ENCODE measurements at places on chromosomes 1 and 21.

- DNase-seq = no peak
Observed at GRCh38 chr1:29488086-29488793, 251.9 kb downstream of the PTPRU start.

DNA sequence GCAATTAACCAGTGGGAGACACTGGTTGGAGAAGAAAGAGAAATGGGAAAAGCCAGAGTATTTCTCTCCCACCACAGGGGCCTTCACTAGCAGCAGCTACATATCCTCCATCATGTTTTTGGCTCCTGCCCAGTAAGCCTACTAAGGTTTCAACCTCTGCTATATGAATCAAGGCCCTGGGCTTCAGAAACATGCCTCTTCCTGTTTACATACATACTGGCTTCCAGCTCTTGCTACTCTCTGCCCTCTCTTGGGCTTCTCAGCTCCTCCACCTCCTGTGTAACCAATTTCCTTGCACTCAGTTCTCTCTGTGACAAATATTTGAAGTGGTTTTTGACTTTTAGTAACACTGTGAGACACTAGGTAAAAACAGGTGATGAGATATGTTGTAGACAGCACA lies 80.8 kb downstream of the LRRC7 start:
- DNase-seq = no peak

DNA sequence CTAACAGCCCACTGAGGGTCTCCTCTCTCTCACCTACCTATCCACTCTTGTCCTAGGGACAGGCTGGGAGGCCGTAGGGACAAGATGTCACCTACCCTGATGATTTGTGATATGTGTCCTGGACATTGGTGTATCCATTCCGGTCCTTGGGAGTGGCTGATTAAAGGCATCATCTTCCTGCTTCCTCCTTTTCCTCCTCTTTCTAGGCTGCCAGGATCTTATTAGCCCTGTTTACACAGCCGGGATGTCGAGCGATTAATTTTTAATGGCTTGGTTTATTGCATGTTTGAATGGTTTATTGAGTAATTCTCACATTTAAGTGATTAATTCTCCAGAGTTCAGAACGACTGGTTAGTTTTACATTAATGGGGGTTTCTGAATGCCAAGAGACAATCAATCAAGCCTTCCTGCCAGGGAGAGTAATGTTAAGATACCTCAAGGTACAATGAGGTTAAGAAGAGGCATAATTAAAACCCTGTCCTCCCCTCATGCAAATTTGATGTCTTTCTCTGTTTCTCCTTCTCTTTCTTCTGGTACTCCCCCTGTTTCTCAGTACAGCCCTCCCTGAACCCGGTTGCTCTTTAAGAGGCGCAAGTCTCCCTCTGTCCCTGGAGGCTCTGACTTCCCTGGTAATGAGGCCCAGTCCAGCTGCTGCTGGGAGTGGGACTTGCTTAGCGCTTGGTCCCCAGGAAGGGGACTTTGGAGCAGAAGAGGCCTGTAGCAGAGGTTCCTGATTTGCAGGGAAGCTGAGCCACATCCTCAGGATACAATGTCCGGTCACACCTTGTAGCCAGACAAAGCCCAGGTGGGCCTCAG lies 50.9 kb downstream of the ACTL8 start:
- no peak for DNase-seq

- no peak for DNase-seq
Observed at GRCh38 chr1:23889074-23889473, 21.0 kb upstream of the FUCA1 start.

DNA sequence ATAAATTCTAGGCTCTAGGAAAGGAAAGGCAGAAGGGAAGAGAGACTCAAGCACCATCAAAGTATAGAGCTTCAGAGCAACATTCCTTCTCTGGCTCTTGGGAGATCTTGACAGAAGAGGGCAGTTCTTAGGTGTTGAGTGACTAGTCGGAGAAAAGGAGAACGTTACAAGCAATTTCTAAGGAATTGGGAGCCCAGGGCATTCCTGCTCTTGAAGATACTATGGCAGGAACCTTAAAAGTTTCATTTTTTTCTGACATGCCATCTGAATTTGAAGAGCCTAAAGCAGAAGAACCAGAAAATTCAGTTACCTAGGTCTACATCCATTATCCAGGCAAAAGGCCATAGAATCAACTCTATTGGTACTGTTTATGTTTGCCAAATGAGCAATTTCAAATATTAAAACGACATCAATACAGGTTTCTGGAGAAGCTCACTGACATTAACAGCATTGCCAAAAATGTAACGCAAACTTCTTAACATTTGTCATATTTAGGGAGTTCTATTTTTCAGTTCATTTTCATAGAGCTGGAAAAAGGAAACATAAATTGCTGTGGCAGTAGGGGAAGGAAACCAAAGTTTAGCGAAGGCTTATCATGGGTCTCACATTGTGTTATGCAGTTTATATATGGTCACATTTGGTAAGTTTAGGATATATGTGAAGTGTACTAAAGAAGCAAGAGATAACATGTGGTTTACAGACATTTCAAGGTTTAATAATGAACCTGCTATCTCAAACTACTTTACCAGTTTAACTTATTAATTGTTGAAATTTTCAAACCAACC lies 210.1 kb upstream of the NRIP1 start:
- DNase-seq = no peak

DNA sequence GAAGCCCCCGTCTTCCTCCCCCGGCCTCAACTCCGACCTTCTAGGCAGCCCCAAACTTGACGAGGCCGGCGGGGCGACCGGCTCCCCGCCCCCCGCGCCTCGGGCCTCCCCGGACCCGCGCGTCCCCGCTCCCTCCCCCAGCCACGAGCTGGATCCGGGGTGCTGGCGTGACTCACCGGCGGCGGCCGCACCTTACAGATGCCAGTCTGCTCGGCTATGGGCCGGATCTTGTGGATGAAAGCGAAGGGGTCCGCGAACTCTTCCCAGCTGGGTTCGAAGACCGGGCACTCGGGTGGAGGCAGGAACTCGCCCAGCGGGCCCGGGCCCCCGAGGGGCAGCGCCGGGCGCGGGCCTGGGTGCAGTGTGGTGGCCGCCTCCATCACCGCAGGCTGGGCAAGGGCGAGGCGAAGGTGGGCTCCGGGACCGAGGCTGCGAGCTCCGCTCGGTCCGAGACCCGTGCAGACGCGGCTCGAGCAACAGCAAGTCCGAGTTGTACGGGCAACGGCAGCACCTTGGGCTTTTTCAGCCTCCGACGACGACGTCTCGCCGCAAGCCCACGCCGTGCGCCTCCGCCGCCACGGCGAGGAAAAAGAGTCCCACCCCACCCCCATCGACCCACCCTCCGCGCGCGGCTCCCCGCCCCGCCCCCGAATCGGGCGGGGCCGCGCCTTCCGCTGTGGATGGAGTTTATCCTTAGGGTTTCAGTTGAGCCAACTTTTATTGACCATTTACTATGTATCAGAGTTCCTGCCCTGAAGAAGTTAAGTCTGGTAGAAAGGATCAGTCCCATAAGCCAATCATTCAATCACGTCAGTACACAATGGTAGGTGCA lies at the start of gene KDM5B:
Gene KDM5B (minus strand): TSS at position 496 of the 832 bp plus-strand sequence. CDS start 116 bp downstream, at position 380.
- peak; percentile 23 for DNase-seq

GRCh38 chr1:101392552-101392951 lies 155.7 kb downstream of the S1PR1 start:
- DNase-seq = no peak

GRCh38 chr1:115099693-115100050 lies 10.4 kb upstream of the TSPAN2 start:
- DNase-seq = no peak

DNA sequence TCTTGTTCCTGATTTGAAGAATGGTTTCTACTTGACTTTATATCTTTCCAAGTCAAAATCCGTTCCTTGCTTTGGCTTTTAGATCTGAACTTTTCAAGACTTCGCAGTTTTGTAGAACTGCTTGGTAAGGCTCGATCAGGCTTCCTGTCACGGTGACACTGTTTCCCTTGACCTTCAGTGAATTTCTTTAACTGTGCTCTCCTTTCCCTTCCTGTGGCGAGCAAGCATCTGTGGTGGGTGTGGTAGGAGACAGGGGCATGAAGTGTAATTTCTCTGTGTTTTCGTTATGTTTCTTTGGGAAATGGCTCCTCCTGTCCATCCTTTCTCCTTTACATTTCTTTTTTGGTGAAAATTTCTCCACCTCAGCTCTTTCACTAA lies 10.4 kb downstream of the STYXL2 start:
- DNase-seq = no peak

DNA sequence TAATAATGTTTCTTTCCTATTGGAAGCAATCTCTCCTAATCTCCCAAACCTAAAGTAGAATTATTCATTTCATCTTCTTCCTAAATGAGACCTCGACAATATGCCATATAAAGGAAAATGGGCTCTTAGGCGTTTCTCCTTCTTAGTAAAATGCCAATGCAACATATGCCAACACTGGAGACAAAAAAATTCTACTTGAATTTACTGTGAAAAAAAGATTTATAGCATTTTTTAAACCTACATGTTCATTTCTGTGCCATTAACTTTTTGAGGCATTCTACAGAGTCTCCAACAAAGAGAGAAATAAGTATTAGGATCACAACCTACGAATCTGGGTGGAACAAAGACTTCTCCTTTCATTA lies 1.3 kb downstream of the WDR47 start:
- DNase-seq = no peak

DNA sequence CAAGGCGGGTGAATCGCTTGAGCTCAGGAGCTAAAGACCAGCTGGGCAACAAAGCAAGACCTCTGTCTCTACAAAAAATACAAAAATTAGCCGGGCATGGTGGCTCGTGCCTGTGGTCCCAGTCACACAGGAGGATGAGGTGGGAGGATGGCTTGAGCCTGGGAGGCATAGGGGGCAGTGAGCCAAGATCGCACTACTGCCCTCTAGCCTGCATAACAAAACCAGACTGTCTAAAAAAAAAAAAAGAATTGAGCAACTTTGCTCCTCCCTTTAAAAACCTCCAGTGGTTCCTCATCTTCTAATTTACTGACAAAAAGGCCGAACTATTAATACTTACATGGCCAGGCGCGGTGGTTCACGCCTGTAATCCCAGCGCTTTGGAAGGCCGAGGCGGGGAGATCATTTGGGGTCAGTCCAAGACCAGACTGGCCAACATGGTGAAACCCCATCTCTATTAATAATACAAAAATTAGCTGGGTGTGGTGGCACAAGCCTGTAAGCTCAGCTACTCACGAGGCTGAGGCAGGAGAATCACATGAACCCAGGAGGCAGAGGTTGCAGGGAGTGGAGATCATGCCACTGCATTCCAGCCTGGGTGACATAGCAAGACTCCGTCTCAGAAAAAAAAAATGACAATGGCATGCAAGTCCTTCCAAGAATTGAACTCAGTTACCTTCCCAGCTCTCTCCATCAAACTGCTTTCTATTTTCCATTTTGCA lies 4.4 kb downstream of the ACBD3 start:
- DNase-seq = no peak

GRCh38 chr1:228446852-228447251 lies 30.2 kb upstream of the TRIM17 start:
- no peak for DNase-seq

GRCh38 chr1:5811419-5811818 lies 180.8 kb downstream of the NPHP4 start:
- no peak for DNase-seq

DNA sequence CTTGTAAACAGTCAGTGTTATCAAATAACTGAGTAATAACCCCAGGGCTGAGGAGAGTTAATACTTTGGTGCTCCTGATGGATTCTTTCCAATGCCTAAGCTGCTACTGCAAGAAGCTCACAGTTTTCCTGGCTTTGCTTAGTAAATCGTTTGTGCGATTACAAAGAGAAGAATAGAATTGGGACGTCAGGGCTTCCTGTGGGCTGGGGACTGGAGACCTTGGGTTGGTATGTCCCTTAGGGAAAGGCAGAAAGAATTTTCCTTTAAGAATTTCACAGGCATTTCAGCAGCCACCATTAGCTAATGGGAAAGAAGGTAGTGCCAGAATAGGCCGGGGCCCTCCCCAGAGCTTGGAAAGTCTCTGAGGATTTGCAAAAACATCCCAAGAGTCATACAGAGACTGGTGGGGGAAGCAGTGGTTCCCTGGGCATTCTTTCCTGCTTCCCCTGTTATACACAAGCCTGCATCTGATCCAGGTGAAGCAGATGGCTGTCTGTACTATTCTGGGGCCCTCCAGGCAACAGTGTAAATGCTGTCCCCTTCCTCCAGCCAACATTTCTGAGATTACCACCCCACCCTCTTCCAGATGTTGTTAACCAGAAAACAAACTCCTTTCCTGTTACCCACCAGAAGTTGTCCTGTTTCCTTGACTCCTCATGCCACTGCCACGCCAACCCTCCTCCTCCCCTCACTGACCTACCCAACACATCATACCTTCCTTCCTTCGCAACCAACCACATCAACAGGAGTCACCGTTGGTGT lies 40.2 kb downstream of the PLXNA2 start:
- DNase-seq = no peak

DNA sequence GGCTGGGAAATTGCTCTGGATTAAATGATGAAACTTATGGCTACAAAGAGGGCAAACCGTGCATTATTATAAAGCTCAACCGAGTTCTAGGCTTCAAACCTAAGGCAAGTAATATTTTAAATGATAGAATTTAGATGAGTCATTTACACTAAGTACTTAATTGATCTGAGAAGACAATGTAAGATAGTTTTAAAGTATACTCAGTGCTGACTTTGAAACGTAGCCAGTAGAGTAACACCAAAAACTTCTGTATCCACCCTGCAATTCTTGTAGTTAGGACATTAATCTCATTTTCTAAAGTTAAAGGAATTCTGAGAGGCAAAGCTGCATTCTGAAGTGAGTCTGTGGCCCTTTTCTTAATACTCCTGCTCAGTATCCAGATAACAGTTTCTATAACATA lies 20.8 kb downstream of the ATP1B1 start:
- no peak for DNase-seq
